ENCODE measurements at places on chromosomes 4 and X.
A peak's percentile ranks its signal among the peaks of the same experiment; 100 is the strongest.

DNA sequence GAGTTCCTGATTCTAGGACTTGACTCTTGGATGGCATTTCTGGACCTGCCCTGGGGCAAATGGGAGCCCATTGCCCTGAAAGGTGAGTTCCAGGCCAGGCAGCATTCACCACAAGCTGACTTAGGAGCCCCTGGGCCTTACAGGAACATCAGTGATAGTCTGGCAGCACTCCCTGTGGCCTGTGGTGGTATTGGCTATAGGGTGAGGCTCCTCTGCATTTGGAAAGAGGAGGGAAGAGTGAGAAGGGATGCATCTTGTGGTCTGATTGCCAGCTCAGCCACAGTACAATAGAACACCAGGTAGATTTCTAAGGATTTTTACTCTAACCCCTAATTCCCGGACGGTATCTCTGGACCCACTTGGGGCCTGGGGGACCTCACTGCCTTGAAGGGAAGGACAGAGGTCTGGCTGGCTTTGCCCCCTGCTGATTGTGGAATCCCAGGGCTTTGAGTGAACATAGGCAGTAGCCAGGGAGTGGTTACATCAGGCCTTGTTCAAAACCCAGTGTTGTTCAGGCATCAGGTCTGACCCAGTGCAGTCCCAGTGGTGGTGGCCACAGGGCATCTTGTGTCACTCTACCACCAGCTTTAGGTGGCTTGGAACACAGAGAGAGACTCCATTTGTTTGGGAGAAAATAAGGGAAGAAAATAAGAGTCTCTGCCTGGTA lies 32.9 kb downstream of the MAGED4 start:
- DNase-seq: no peak

DNA sequence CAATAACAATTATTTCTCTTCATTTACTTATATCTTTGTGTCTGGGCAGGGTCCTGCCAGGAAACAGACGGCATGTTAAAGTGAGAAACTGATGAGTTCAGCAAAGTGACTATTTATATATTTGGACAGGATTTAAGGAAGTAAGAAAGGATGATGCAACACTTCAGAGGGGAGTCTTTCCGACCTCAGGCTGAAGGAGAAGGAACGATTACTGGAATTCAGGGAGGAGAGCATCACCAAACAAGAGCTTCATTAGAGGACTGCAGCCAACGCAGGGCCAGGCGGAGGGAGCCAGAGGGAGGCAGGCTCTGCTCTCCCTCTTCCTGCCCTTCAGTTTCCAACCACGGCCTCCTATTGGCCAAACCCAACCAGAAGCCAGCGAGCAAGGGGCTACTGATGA lies 1.5 kb upstream of the TLR7 start:
- peak; percentile 44 for DNase-seq

DNA sequence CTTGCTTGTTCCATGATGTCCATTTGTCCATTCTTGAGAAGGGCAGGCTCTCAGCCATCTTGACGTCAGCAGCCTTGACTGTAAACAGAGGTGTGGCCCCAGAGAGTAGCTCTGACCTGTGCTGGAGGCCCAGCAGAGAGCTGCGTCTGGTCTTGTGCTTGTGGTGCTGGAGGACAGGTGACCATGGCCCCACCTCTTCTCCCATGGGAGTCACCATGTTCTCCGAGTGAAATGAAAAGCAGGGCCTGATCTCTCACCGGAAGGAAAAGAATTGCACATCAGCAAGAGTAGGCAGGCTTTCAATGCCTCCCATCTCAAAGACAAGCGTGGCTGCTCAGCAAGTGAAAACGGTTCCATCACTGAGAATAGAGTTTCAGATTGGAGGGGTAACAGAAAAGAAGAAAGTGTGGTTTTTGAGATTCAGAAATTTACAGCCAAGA lies 11.5 kb downstream of the PARM1 start:
- no peak for DNase-seq

DNA sequence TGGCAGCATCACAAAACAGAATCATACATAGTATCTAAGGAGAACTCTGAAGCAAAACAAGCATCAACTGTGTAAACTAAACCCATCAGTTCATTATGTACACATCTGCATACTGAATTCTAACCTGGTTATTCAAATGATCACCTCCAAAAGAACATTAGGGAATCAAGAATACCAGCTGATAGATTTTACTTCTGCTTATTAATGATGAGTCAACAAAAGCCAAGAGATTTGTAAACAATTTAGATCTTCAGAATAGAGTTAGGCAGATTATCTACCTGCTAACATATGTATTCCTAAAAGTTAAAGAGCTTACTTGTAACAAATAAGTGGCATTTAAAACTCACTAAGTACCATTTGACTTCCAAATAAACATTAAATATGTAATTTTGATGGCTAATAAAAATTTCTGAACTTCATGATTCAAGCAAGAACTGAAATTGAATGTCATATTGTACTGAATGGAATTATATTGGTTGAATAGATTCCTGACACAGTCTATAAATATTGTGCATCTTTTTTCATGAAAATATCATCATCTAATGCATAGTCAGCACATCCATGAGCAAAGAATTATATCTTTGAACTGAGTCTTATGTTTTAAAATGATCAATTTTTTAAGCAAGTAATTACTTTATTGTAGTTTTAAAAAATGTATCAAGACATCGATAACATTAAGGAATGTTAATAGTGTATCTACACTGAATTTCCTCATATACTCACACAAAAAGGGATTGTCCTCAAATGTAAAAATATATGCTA lies 470.5 kb downstream of the GRXCR1 start:
- no peak for DNase-seq

GRCh38 chr4:4591071-4591470 lies 49.2 kb upstream of the STX18 start:
- no peak for DNase-seq

DNA sequence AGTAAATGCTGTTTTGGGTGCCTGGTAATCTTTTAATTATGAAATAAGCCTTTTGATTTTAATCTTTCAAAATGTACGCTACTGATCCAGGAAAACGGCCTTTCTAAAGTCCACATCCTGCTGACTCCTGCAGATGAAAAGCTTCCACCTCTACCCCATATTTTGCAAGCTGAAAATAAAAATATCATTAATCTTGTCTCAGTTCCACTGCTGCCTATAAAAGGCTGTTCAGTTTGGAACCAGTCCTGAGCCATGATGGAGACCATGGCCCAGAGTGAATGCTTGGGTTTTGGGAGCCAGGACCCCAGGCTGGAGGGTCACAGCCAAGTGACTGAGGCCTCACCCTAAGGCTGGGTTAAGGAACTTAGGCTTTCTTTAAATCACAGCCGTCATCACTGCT lies 110.8 kb downstream of the AFF1 start:
- DNase-seq: no peak

DNA sequence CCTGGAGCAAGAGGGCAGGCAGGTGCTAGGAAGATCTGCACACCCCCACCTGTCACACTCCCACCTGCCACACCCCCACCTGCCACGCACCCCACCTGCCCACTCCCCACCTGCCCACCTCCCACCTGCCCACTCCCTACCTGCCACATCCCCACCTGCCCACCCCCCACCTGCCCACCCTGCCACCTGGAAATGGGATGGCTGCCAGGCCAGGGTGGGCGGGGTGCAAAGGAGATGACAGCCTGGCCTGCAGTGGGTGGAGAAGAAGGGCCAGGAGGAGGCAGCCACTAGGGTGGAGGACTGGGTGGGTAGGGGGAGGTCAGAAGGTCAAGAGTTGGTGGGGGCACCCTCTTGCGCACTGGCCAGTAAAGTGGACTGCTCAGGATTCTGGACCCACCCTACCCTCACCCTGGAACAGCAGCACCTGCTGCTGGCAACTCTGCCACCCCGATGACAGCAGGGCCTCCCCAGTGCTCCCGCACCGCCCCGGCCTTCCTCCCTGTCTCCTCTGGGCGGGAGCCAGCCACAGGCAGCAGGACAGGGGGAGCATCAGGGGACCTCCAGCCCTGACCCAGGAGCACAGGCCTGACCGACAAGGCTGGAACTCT lies 66.8 kb upstream of the NKX1-1 start:
- no peak for DNase-seq

DNA sequence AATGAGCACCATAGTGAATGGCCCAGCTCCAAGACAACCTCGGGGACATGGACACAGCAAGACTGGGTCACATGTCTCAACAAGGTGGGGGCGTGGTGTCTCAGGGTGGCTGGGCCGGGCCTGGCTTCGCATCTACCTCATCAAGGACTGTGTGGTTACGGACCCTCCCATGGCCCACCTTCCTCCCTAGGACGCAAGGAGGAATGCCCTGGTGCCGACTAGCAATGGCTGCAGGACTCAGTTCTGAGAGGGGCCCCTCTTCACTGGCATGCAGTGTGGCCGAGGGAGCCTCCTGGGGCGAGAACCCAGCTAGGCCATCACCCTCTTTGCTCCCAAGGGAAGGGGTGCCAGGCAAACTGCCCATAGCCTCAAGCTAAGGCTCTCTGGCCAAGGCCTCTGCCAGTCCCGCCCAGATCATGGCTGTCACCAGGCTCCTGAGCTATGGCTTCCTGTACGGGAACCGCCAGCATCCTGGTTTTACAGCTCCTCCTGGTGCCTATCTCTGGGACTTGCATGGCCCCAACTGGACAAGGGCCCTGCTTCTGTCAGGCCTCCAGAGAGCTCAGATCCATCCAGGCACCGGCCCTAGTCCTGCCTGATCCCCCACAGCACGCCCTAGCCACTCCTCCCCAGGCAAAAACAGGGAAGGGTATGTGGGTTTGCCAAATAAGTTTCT lies 218.0 kb upstream of the AGTR2 start:
- DNase-seq: no peak

GRCh38 chr4:2045518-2045951 lies 13.6 kb upstream of the NAT8L start:
- no peak for DNase-seq

- DNase-seq: no peak
Measured at GRCh38 chr4:40702800-40703151, 47.0 kb upstream of the NSUN7 start.

DNA sequence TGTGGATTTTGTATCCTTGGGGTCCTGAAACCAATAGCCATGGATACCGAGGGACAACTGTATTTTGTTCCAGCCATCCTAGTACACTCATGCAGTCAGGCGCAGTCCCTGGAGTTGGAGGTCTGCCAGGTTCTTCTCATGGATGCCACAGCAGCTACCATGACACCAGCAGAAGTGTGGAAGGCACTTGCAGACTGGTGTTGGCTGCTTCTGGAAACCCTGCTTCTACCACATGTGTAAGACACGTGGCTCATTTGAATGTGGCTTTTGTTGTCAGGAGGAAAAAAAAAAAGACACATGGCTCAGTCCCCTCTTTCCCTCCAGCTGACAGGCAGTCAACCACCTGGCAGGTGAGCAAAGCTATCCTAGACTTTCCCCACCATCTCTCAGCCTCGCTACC lies 19.4 kb downstream of the DRD5 start:
- DNase-seq: no peak

- no peak for DNase-seq
Measured at GRCh38 chrX:129249563-129249962, 273.7 kb downstream of the SMARCA1 start.

DNA sequence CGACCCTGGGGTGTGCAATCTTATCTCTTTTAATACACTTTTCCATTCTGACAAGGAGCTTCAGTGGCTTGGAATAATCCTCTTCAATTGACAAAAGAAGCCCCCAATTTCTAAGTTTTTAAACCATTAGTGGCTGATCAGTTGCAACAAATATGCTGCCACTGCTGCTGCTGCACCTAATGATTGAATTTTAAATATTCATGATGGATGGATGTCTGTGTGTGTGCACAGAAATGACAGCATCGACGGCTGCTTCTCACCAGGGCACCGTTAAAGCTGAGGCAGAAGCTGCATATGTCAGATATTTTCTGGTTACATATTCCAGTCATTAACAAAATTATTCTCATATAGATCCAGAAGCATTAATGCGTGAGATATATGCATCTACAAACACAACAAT lies 182.4 kb downstream of the MGST2 start:
- no peak for DNase-seq
